ENCODE measurements at places on chromosomes 6 and 20. TPM values are rescaled to one million over a fixed set of nuclear protein-coding genes. Genes with fewer than 3 reads are reported as not detected.

Gene PROKR2
- total RNA-seq, result not detected

Gene VWA7
- total RNA-seq, result 0.19 TPM

Gene SLC22A23
- total RNA-seq, result 12.7 TPM

Gene DCDC2
- not detected for total RNA-seq

Gene HLA-F
- total RNA-seq, result 10.9 TPM

Gene FNDC11
- total RNA-seq, result 1.1 TPM

Gene LCA5
- 1.9 TPM for total RNA-seq

Gene OTOR
- not detected for total RNA-seq

Gene BPIFB4
- total RNA-seq, result not detected

Gene AMD1
- 93.4 TPM for total RNA-seq

Gene SLC12A5
- 0.76 TPM for total RNA-seq
